ENCODE measurements at places on chromosomes 6 and 20.

- DNase-seq: peak; percentile 85
Measured at GRCh38 chr6:149895833-149896271, 2.1 kb downstream of the RAET1E start.

DNA sequence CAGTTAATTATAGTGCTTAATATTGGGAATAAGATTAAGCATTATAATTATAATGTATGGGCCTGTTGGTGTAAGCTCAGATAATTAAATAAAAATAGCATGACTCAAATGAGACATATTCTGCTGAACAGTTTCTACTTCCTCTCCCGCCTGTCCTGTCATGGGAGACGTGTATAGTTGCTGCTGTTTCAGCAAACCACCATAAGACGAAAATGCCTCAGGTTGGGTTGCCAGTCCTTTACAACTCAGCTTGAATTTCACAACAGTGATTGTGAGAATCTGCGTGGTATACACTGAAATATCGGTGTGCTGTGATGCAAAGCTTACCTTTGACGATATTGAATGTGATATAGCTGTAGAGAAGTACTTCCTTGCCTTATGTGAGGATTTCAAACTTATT lies 99.5 kb downstream of the POPDC3 start:
- DNase-seq: no peak

- DNase-seq: no peak
Measured at GRCh38 chr20:50152394-50153152, 950 bp downstream of the PEDS1 start.

DNA sequence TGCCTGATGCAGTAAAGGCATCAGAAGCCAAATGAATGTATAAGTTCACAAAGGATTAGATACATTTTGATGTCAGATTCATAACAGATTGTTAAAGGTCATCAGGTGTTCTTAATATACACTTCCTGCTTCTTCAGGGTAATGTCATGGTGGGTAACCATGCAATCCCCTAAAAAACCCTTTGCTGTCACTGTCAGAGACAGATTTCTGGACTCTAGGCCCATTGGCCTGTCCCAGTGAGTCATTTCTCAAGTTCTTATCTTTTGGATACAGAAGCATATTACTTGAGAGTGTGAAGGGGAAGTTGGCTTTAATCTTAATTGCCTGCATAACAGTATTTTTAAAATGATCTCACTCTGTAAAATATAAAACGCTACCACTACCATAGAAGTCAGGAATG lies 895.6 kb upstream of the MAP3K7 start:
- DNase-seq: no peak

DNA sequence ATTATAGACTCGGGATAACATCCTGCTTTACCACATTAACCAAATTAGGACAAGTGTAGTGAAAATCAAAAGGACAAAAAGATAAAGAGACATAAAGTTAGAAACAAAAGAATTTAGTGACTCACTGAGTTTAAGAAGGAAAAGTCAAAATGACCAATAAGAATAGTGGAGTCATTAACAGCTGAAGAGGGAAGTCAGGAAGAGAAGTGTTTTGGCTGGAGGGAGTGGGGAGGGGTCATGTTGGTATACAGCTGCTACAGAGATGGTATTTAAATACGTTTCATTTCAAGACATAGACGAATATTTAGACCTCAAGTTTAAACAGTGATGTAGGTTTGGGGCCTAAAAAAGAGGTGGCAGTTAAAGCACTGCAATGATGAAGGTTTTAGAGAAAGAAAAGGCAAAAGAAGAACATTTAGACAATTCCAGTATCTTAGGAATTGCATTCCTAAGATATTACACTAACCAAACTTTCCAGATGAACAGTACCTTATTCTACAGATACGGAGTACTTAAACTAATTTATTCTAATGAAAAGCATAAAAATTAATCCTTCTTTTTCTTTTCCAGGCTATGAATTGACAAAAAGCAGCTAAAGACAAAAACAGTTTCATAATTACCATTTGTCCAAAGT lies 10.6 kb downstream of the FKBP5 start:
- DNase-seq: no peak

DNA sequence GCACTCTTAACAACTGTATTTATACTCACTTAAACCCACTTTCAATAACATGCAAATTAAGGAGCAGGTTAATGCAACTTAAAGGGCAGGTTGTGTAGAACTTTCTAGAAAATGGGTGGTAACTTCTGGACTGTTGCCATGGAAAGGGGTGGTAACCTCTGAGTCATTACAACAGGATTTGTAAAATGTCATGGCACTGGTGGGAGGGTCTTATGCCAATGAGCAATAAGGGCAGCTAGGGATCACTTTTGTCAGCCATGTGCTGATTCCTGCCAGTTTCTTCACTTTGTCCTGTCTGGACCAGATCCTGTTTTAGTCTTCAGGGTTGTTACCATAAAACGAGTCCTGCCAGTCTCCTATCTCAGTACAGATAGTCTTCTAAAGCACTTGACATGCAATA lies 560.5 kb upstream of the PTCHD4 start:
- no peak for DNase-seq

GRCh38 chr6:149608381-149608982 lies 40.0 kb downstream of the KATNA1 start:
- DNase-seq: no peak

- DNase-seq: peak; percentile 16
Measured at GRCh38 chr20:21640556-21640955, 64.9 kb upstream of the PAX1 start.

- DNase-seq: no peak
Measured at GRCh38 chr6:56243518-56244070, 3.8 kb downstream of the COL21A1 start.

- no peak for DNase-seq
Measured at GRCh38 chr6:82217018-82217586, 30.4 kb downstream of the IBTK start.

DNA sequence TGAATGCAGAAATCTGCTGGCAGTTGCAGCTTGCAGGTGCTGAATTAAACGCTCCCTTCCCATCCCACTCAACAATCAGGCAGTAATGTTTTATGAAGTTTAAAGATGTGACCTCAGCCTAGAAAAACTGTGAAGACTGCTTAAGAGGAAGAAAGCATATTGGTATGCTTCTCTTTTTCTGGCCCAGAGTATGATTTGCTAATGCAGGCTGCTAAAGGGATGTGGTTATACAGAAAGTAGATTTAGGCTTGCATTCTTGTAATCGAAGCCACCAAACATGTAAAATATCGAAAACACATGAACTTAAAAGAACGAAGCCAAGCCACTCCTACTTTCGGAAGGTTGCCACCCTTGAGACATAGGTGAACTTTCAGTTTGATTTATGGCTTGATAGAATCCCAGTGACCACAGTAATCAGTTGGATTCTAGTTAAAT lies 40.7 kb downstream of the MAP3K5 start:
- DNase-seq: peak; percentile 51

- no peak for DNase-seq
Measured at GRCh38 chr20:49448917-49449316, 33.6 kb downstream of the KCNB1 start.

- DNase-seq: no peak
Measured at GRCh38 chr20:16428112-16428511, 145.1 kb downstream of the KIF16B start.

DNA sequence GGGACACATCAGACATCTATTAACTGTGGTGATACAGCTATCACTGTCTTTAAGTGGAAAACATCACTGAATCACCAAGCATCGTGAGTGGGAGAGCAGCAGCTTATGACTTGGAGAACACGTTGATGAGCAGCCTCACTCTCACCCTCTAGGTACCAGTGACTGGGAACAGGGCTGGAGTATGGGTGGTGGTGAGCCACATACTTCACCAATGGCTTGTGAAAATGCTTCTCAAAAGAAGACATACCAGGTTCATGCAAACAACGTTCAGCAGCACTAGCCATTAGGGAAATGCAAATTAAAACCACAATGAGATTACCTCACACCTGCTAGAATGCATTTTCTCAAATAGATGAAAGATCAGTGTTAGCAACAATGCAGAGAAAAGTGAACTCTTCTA lies 25.3 kb downstream of the SNX5 start:
- no peak for DNase-seq

GRCh38 chr6:36246506-36247268 lies 23.2 kb upstream of the PNPLA1 start:
- no peak for DNase-seq

GRCh38 chr6:31710523-31711219 lies 4.0 kb downstream of the LY6G6F start:
- DNase-seq: no peak

DNA sequence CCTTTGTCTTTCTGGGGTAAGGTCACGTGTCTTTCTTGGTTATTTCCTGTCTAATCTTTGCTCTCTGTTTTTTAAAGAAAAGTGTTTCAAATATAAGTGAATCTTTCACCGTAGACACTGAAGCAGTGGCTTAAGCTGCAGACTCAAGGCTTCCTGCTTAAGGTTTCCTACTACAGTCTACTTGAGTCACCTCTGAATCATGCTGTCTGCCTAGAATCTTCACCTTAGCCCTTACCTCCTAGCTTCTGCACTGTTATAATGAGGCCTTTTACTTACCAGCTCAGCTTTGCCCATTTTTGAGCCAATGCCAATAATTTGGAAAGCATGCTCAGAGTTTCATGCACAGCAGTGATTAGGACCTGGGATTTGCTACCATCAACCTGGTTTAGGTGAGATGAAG lies 30.6 kb downstream of the ADGRF4 start:
- no peak for DNase-seq

DNA sequence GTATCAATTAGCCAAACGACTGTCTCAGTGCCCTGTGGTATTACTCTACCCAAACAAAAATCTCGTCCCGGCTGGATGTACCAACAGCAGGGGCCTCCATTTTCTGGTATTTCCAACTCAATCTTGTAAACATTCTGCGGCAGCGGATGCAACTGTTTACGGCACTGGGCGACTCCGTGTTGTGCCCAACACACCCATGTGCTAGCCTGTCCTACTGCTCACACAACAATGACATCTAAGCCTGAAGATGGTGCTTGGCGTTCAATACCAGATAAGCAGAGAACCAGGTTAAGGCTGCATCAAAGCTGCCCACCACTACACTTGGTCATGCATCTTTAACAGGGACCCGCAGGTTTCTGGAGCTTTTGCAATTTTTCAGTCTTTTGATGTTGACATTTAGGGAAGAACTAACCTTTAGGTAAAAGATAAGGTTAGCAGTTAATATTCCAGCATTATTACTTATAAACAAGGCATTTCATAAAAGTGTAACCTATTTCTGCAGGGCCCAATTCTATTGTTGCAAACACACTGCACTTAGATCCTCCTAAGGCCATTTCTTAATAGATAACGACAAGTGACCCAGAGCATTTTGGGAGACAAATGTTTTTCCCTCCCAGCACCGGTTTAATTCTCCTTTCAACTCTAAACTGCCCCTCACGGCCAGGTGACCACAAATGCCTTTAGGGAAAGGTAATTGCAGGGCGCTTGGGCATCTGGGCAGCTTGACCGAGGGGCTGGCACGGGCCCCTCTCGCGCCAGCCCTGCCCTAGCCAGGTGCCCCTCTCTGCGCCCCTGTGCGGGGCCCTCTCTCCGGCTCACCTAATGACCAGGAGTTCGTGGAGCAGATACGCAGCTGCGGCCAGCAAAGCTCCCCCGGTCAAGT lies 945 bp downstream of the FAXC start:
- no peak for DNase-seq

DNA sequence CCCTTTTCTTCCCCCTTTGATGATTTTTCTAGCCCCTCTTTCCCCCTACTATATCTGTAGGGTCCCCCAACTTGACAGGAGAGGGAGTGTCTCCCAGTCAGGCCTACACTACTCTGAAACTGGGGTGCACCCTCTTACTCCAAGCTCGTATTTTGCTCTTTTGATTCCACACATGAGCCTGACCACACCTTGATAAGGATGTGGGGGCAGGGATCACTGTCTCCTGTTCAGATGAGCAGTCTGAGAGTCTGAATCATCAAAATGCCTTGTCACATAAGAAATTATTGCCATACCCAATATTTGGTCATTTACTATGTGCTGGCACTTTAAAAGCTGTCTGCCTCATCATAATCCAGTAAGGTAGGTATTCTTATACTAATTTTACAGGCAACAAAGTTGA lies 15.9 kb downstream of the PNPLA1 start:
- no peak for DNase-seq

- DNase-seq: no peak
Measured at GRCh38 chr20:24838546-24839535, 110.2 kb upstream of the CST7 start.

DNA sequence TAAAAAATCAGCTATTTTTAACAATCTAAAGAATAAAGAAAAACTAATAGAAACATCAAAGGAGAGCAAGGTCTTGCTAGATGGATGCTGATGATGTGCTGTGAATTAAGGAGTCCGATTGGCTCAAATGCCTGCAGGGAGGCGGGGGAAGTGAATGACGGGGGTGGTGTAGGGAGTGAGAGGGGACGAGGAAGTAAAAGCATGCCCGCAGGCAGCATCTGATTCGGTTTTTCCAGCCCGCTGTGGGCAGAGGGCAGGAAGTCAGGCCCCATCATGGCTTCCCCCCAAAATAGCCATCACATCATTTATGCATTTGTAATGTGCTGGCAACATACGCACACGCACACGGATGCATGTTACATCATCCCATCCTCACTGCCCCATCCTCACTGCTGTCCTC lies 10.3 kb downstream of the RSPO4 start:
- DNase-seq: peak; percentile 20

DNA sequence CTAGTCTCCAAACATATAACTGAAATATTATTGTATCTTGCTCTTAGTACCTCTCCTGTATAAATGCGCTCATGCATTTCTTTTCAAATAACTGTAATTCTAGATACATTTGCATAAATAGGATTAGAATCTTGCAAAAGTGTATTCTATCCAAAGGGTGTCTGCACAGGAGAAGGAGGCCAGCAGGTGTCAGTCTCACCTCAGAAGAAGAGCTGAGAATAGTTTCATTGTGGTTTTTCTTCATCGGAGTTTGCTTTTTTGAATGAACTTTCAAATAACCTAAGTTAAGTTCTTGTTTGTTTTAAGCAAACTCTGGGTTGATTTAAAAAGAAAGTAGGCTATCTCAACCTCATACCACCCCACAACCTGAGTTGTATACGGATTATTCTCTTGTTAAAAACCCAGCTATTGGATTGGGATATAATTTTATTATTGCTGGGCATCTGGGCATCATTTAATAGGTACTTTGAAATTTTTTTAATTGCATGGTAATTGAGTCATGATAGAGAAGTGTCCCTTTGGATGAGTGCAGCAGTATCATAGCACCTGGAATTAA lies 125.0 kb upstream of the MLIP start:
- peak; percentile 25 for DNase-seq

- no peak for DNase-seq
Measured at GRCh38 chr6:42359021-42359420, 92.7 kb downstream of the TRERF1 start.

- DNase-seq: no peak
Measured at GRCh38 chr6:67759001-67759400, 876.1 kb upstream of the ADGRB3 start.

GRCh38 chr6:109236115-109237076 lies 141.1 kb downstream of the CEP57L1 start:
- peak; percentile 68 for DNase-seq

Data from Jurkat, Clone E6-1 (cell line).